ENCODE measurements at places on chromosomes 3 and 15.

- DNase-seq: peak; percentile 54
These were observed 161.9 kb downstream of the ATG7 start for GRCh38 chr3:11434017-11434526.

- DNase-seq: no peak
These were observed 374.0 kb upstream of the ALCAM start for GRCh38 chr3:104992676-104993075.

GRCh38 chr15:72375501-72375845 lies 341 bp downstream of the HEXA start:
- no peak for DNase-seq

- no peak for DNase-seq
These were observed 2.1 kb upstream of the PAQR9 start for GRCh38 chr3:142965581-142965980.

DNA sequence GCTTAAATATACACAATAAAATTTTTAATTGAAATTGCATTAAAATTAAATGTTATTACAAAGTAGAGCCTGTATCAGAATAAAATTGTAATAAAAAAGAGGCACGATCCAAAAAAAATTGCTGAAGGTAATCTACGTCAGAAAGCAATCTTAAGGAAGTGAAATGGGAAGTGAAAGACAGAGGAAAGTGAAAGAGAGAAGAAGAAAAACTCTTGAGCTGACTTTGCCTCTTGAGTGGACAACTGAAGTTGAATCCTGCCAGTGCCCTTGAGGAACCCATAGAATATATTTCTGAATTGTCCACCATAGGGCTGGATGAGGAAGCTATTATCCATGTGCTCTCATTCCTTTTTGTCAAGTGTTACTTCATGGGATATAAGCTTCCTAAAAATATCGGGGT lies 285.1 kb upstream of the STAC start:
- no peak for DNase-seq

DNA sequence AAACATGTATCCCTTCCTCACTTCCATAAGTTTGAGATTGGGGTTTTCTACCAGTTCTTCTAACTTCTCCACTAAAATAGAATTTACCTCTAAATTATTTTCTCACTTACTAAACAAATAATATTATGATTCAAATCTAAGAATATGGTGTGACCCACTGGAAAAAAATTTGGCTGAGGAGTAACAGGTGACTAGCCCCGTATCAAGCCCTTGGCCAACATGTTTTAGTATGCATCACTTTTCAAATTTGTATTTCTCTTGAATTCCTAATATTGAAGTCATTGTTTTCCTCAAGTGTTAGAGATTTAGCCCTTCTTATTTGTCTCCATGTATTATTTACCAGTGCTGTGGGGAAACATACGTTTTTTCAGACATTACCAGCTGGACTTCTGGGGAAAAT lies 759.4 kb downstream of the NSUN3 start:
- no peak for DNase-seq

Data from skeletal muscle cell (primary cell).